ENCODE measurements at places on chromosomes 4 and X. TPM values are rescaled to one million over a fixed set of nuclear protein-coding genes. Genes with fewer than 3 reads are reported as not detected.

Gene CCDC149
- total RNA-seq: 0.21 TPM

Gene UGT2B7
- 41.9 TPM for total RNA-seq

Gene TRIM60
- not detected for total RNA-seq

Gene ARR3
- not detected for total RNA-seq

Gene MAGEA9B
- total RNA-seq: 0.07 TPM

Gene HSD17B13
- total RNA-seq: 0.04 TPM

Gene TEC
- 0.20 TPM for total RNA-seq

Gene CLGN
- total RNA-seq: 17.0 TPM

Gene CT45A6
- not detected for total RNA-seq

Gene GPR78
- 0.07 TPM for total RNA-seq

Gene CCDC158
- not detected for total RNA-seq

Gene HS3ST1
- not detected for total RNA-seq

Gene KCNIP4
- total RNA-seq: not detected

Gene TMEM154
- total RNA-seq: not detected
